Mammary microvascular endothelial cell (primary cell): ENCODE measurements at places on chromosomes 6 and 20. TPM values are rescaled to one million over a fixed set of nuclear protein-coding genes. Genes with fewer than 3 reads are reported as not detected.

The CASS4 gene
- total RNA-seq, result not detected in 2 replicates

The NKX2-4 gene
- not detected in 2 replicates for total RNA-seq

The CFAP61 gene
- total RNA-seq, result not detected in 2 replicates

The VGLL2 gene
- total RNA-seq, result not detected in 2 replicates

The STX11 gene
- total RNA-seq, result 20.9 and 26.5 TPM in 2 replicates

The NKAIN4 gene
- total RNA-seq, result not detected in 2 replicates

The MAK gene
- total RNA-seq, result 0.07 TPM in 1 of 2 replicates, not detected in the other

The CGA gene
- not detected in 2 replicates for total RNA-seq

The LAMA2 gene
- total RNA-seq, result 0.53 and 0.59 TPM in 2 replicates

The TCFL5 gene
- total RNA-seq, result 4.3 and 6.3 TPM in 2 replicates

The GNMT gene
- 0.20 TPM in 1 of 2 replicates, not detected in the other for total RNA-seq

The PRL gene
- not detected in 2 replicates for total RNA-seq

The MDFI gene
- 19.5 and 22.5 TPM in 2 replicates for total RNA-seq

The LCA5 gene
- 4.6 and 4.7 TPM in 2 replicates for total RNA-seq

The ARFGEF2 gene
- total RNA-seq, result 31.2 and 35.4 TPM in 2 replicates

The ANKEF1 gene
- total RNA-seq, result 1.8 and 1.9 TPM in 2 replicates

The ZBTB46 gene
- 2.7 and 2.9 TPM in 2 replicates for total RNA-seq

The ADGRB3 gene
- total RNA-seq, result not detected in 2 replicates

The PBX2 gene
- total RNA-seq, result 25.1 and 33.4 TPM in 2 replicates

The RPS21 gene
- total RNA-seq, result 4,092 and 4,801 TPM in 2 replicates

The TTK gene
- 34.6 and 39.8 TPM in 2 replicates for total RNA-seq

The SEMG1 gene
- total RNA-seq, result not detected in 2 replicates

The SPDEF gene
- total RNA-seq, result not detected in 2 replicates

The CST1 gene
- total RNA-seq, result 0.80 and 1.3 TPM in 2 replicates

The CD24 gene
- not detected in 2 replicates for total RNA-seq

The GJA10 gene
- total RNA-seq, result not detected in 2 replicates

The SEL1L2 gene
- total RNA-seq, result not detected in 2 replicates

The CNR1 gene
- 0.05 TPM in 1 of 2 replicates, not detected in the other for total RNA-seq

The MCM8 gene
- 9.1 and 12.0 TPM in 2 replicates for total RNA-seq

The ECT2L gene
- not detected in 2 replicates for total RNA-seq

The FOXQ1 gene
- total RNA-seq, result not detected in 2 replicates

The CCHCR1 gene
- 16.7 and 23.1 TPM in 2 replicates for total RNA-seq

The NRSN2 gene
- 32.0 and 35.9 TPM in 2 replicates for total RNA-seq

The SASH1 gene
- total RNA-seq, result 61.2 and 67.7 TPM in 2 replicates

The CD109 gene
- total RNA-seq, result 53.6 and 55.0 TPM in 2 replicates

The BANF2 gene
- not detected in 2 replicates for total RNA-seq

The HSD17B8 gene
- 6.7 and 9.8 TPM in 2 replicates for total RNA-seq

The BEND6 gene
- total RNA-seq, result 0.33 TPM in 1 of 2 replicates, not detected in the other

The SLC32A1 gene
- not detected in 2 replicates for total RNA-seq

The MICB gene
- total RNA-seq, result 19.6 and 21.7 TPM in 2 replicates

The LBP gene
- total RNA-seq, result not detected in 2 replicates

The TRIM26 gene
- total RNA-seq, result 60.5 and 62.6 TPM in 2 replicates

The HLA-DMB gene
- 1.2 and 1.3 TPM in 2 replicates for total RNA-seq

The PARD6B gene
- under 0.01 and 0.13 TPM in 2 replicates for total RNA-seq

The SPAG4 gene
- 3.2 and 5.1 TPM in 2 replicates for total RNA-seq

The IMPG1 gene
- not detected in 2 replicates for total RNA-seq

The DDX43 gene
- total RNA-seq, result 0.53 and 1.5 TPM in 2 replicates

The BTNL2 gene
- not detected in 2 replicates for total RNA-seq

The SAMD5 gene
- 0.44 and 1.00 TPM in 2 replicates for total RNA-seq

The POM121L2 gene
- not detected in 2 replicates for total RNA-seq

The PTP4A1 gene
- 25.1 and 28.9 TPM in 2 replicates for total RNA-seq

The RAMACL gene
- 0.20 TPM in 2 replicates for total RNA-seq

The ANGPT4 gene
- total RNA-seq, result not detected in 2 replicates

The NNAT gene
- not detected in 2 replicates for total RNA-seq

The BMP2 gene
- 36.0 and 37.5 TPM in 2 replicates for total RNA-seq

The VNN1 gene
- 0.20 and 0.69 TPM in 2 replicates for total RNA-seq

The METTL24 gene
- total RNA-seq, result not detected in 2 replicates

The CDSN gene
- total RNA-seq, result not detected in 2 replicates
